ENCODE measurements at places on chromosomes 4 and X.

DNA sequence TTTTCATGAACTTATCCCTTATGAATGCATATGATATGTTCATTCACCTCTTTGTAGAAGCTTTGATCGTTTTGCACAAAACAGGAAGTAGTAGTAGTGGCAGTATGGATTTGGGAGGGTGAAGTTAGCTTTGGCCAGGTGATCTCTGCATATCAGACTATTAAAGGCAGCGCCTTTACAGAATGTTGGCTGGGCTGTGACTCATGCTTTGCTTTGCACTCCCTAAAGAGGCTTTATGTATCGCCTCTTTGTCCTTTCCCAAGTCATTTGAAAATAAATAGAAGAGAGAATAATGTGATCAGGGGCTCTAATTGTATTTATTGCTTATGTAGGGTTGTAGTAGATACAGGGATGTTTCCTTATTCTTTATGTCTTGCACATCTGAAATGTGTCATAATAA, 50.4 kb downstream of the SHROOM3 start:
- DNase-seq, result no peak

GRCh38 chr4:62209757-62210485, 1009.8 kb downstream of the ADGRL3 start:
- no peak for DNase-seq

DNA sequence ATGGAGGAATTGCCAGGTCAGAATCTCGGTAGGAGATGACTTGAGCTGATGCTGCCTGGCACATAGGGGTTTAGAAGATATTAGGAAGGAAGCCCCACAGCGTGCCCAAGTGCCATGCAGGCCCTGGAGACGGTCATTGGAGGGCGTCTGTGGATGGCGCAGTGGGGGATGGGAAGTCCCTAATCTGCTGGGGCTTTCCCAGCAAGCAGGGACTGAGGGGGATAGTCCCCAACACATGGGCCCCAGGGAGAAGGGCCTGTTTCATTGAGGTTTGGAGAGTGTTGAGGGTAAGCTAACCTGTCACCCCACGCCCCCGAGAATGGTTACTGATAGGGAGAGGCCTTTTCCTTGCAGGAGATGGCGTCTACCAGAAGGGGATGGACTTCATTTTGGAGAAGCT, 7.8 kb downstream of the TAFAZZIN start:
- no peak for DNase-seq

DNA sequence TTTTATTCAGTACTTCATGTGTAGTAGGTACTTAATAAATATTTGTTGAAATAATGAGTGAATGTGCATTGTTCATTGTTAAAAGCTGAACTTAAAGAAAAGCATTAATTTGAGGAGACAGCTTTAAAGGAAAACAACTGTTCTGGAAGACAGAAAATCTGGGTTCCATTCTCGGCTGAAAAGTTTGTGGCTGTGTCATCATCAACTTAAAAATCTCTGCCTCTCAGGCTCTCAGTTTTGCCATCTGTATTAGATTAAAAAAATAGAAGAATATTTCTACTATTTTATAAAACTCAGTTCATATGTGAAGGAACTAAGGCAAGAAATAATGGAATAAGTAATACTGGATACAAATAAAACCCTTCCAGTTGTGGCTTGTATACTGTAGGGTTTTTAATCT, 62.5 kb downstream of the FSTL5 start:
- no peak for DNase-seq

DNA sequence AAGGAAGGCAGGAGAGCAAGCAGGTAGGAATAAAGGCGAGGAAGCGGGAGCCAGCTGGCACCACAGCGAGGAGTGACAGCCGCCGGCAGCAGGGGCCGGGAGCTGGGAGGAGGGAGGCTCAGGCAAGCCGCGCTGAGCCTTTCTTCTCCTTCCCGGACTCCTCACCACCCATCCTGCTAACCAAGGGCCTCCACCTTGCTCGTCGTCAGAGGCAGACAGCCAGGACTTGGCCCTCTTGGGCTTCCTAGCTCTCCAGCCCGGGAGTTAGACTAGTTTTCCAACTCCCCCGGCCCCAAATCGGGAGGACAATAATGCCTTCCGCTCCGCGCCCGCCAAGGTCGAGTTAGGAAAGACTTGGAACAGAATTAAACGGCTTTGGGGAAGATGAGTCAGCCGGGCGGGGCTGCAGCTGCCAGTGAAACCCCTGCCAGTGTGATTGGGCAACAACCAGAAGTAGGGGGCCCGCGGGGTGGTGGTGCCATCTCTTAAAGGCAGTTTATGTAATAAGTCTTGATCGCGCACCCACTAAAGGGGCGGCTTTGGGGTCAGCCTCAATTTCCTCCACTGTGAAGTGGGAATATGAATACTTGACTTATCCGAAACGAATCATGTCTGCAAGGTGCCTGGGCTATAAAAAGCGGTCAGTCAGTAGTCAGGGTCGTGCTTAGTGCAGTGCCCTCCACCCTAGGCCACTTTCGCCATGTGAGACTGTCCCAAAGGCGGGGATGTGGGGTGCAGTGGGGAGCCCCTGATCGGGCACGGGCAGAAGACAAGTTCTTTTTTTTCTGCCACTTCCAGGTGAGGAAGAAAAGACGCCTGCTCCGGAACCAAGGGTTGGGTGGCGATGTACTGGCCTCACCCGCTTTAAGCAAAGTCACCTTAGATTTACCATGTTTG, 6.7 kb upstream of the HSD17B10 start:
- DNase-seq, result peak; percentile 66

GRCh38 chrX:39636481-39636880, 461.3 kb downstream of the BCOR start:
- no peak for DNase-seq

DNA sequence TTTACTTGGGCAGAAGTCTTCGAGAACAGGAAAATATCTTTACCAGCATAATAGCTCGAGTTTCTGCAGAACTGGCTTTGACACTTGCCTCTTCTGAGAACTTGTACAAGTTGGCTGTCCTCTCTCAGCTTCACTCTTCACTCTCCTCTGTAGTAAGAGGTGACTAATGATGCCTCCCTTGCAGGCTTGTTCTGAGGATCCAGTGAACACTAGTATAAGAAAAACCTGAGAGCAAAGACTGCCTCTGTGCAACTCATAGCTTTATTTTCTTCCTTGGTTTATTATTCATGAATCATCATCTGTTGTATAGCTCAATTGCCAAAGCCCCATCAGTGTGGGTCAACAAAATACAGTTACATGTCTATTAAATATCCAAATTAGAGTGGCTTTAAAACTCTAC, 266.7 kb upstream of the CLNK start:
- no peak for DNase-seq

DNA sequence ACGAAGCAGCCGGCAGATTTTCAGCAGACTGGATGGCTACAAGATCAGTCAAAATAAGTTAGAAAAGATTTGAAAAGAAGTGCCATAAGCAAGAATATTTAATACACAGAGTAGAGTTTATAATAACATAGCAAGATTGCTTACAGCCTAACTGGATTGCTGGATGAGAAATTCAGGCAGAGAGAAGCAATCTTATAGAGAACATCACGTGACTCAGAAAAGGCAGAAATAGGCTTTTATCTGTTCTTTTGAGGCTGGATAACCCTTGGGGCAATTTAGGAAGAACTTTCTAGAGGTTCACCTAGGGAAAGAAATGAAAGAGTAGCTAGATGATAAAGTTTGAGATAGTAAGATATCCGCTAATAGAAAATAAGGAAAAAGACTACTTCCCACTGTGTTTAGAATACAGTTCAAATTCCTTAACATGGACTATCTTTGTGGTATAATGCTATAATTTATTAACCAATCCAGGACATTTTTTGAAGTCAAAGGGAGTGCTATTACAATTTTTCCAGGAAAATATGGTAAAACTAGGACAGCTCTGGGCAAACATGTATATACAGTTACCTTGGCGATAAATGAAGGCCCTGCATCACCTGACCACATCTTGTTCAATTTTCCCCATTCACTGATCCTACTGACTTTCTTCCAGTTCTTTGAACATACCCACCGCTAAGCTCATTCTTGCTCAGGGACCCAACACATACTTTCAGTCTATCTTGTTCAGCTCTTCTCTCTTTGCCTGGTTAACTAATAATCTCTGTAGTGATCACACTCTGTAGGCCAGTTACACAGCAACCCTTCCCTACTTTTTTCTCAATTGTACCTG, 12.7 kb upstream of the SPCS3 start:
- DNase-seq, result no peak

DNA sequence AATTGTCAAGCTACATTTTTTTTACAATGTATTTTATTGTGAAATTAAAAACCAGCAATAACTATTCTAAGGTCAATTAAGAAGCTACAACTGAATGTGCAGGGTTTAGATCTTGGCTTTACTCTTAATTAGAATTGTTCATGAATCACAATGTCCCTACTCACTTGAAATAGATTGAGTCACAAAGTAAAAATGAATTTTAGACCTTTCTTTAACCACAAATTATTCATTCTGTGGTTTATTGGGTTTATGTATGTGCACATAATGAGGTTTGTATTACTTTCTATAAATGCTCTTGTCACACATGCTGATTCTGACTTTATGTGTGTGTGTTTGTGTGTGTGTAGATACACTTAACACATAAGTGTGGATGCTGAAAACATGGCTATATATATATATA, 647.0 kb upstream of the AADAT start:
- DNase-seq, result no peak

DNA sequence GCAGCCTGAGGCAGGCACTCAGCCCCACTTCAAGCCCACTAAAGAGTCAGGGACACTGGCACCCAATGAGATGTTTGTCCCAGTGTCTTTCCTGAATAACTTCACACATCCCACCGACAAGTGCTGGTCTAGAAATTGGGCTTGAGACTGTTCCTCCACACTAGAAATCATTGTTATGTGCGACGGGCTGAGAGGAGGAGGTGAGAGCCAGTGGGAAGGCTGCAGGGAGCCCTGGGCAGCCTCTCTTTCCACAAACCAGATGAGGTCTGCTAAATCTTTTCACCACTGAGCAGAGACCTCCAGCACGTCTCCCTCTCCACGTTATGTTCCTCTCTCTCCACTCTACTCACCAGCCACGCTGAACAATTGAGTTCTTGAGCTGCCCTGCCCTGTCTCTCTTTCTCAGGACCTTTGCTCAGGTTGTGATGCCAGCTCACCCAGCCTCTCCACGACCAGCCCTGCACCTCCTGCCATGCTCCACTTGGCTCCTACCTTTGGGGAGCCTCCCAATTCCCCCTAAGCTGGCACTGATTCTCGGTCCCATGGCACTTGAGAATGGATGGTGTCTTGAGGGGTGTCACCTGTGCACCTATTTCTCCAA, 8.4 kb downstream of the SCD5 start:
- no peak for DNase-seq

GRCh38 chr4:122606364-122607043, 14.4 kb downstream of the IL21 start:
- DNase-seq, result no peak

GRCh38 chr4:151012820-151013219, 2.3 kb downstream of the LRBA start:
- DNase-seq, result no peak

- DNase-seq, result peak; percentile 43
Observed at GRCh38 chr4:92198711-92199110, 105.1 kb upstream of the GRID2 start.

DNA sequence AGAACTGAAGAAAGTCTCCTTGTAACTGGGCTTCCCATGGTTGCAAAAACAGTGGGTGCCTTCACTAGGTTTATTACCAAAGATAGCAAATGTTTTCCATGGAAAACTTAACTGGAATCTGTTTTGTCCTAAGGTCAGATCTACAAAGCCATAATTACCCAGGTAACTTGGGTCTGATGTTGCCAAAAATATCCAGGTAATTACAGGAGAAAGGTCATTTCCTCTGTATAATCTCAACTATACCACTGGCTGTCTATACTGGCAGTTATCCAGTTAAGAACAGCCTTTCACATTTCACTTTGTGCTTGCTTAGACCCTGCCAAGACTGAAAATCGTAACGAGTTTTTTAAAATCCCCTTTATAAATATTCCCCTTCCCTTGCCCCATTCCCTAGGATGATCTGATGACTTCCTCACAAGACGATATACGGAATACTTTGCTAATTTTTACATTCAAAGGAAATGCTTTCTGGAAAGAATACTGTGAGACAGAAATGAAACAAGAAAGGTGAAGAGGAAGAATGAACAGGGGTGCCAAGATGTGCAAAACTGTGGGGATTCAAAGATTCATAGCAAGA, 105.5 kb downstream of the MAML3 start:
- no peak for DNase-seq

GRCh38 chr4:1400191-1400805, 5.9 kb downstream of the NKX1-1 start:
- DNase-seq, result no peak

DNA sequence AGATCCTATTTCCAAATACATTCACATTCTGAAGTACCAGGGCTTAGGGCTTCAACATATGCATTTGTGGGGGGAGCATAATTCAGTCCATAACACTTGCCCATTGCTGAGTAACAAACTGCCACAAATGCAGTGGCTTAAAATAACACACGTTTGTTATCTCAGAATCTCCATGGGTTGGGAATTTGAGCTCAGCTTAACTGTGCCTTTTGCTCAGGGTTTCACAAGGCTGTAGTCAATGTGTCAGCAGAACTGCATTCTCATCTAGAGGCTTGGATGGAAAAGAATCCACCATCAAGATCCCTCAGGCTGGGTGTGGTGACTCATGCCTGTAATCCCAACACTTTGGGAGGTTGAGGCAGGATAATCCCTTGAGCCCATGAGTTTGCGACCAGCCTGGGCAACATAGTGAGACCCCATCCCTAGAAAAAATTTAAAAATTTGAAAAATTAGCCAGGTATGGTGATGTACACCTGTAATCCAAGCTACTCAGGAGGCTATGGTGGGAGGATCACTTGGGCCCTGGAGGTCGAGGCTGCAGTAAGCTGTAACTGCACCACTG, 25.8 kb upstream of the TBL1X start:
- no peak for DNase-seq

GRCh38 chrX:23317799-23318724, 16.6 kb upstream of the PTCHD1 start:
- DNase-seq, result peak; percentile 11

GRCh38 chr4:95394752-95395306, 153.9 kb downstream of the UNC5C start:
- no peak for DNase-seq

DNA sequence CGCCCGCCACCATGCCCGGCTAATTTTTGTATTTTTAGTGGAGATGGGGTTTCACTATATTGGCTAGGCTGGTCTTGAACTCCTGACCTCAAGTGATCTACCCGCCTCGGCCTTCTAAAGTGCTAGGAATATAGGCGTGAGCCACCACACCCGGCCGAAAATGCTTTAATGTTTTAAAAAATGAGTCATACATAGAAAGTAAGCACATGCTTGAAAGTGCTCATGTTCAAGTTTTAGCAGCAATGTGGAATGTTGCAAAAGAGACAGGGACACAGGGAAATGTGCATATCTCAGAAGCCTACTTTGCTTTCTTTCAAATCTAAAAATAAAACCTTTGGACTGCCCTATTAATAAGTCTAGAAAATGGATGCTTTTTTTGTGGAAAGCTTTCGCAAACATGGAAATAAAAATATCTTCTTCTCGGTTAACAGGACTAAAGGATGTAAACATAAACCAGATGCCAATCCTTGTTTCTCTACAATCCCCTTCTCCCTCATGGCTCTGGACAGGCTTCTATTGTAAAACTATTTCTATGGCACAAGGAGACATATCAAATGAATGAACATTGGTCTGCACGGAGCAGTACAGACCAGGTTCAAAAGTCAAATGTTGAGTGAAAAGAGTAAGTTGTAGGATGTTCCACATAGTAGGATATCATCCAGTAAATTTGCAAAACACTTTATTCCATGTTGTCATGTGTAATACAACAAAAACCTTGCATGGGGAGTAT, 15.0 kb downstream of the MECP2 start:
- DNase-seq, result peak; percentile 68

Data from cardiac fibroblast (primary cell).